Retinal pigment epithelial cell (primary cell): ENCODE measurements at places on chromosomes 1 and 21.

GRCh38 chr1:30597711-30598110, 125.7 kb downstream of the MATN1 start:
- DNase-seq, result no peak

DNA sequence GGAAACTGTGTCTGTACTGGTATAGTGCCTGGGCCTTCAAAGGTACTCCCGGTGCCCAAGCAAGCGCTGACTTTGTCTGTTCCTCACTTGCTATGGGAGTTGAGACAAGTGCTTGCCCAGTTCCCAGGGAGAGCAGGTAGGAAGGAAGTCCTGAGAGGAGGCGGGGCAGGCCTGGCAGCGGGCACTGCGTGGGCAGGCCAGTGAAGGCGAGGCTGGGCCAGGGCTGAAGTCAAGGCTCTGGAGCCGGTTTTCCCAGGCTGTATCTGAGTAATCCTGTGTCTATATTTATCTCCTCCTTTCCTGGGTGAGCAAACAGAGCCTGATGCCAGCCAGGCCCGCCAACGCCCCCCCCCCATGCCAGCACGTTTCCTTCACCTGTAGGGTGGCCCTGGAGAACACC, 15.9 kb upstream of the EDN2 start:
- no peak for DNase-seq

- DNase-seq, result no peak
Measured at GRCh38 chr1:184664661-184665060, 90.0 kb downstream of the EDEM3 start.

GRCh38 chr1:95889400-95889799, 655.4 kb downstream of the RWDD3 start:
- DNase-seq, result no peak

DNA sequence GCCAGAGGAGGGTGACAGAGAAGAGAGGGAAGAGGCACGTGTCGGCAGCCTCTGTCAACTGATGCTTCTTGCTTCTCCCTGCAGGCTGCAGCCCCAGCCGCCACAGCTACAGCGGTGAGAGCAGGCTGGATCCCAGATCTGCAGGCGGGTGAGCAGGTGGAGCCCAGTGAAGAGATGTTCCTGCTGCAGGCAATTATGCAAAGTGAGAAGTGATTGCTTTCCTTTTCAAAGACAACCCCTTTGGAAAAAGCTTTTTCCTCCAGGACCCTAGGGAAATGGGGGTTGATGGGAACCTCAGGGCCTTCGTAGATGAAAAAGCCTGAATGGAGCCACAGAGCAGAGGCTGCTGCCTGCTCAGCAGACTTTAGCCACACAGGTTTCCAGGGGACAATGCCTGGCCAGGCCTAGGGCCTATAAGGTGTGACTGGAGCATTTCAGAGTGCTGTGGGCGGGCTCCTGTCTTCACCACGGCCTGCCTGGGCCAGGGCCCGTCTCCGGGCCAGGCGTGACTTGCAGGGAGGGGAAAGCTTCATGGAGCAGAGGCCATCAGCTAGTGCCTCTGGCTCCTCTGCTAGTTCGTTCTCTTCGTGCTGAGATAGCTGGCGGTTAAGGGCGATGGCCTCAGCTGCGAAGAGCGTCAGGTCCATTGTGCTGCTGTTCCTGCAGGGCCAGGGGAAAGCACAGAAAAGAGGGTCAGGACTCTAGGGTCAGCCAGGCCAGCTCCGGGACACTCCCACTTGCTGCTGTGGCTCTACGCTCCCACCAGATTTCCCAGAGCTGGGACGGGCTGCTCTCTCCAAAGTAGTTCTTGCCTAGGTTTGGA, 6.9 kb upstream of the KNCN start:
- no peak for DNase-seq

GRCh38 chr1:201420608-201421002, 925 bp downstream of the TNNI1 start:
- no peak for DNase-seq

- no peak for DNase-seq
Measured at GRCh38 chr1:159678939-159679338, 35.5 kb downstream of the CRP start.

- DNase-seq, result no peak
Measured at GRCh38 chr1:232515706-232516105, 114.2 kb downstream of the SIPA1L2 start.
